Inflammatory macrophage (primary cell): ENCODE measurements at places on chromosomes 7 and 10.

GRCh38 chr7:90587766-90588165 lies 8.4 kb upstream of the CDK14 start:
- DNase-seq = no peak

DNA sequence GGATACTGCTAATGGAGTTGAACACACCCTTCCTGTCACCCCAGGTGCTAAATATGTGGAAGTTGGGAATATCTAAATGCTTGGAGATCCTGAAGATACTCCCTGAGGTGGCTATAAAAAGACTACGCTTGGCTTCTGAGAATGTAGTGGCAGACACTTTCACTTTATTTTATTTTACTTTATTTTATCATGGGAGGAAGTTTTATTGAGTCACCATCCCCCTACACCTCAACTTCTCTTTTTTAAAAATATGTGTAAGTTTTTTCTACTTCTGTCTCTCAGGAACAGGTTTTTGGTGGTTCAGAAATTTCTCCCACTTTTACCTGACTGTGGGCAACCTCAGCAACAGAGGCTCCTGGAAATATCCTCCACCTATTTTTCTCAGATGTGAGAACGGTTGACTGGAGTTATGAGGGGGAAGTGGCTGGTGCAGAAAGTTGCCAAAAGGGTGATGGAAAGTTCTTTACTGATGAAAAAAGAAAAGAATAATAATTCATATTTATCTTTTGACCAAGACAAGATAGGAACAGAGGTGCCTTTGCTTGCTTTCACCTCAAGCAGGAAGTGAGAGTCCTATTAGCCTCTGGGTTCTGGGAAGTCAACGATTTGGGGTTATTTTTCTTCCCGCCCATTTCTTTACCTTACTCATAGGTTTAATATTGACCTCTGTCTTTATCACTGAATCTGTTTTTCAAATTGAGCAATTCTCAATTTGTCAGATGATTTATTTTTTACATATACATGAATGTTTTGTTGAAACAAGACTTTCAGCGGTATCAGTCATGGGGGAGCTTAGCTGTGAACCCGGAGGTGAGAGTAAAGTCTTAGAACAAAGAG lies 103.6 kb downstream of the AHR start:
- DNase-seq = no peak

DNA sequence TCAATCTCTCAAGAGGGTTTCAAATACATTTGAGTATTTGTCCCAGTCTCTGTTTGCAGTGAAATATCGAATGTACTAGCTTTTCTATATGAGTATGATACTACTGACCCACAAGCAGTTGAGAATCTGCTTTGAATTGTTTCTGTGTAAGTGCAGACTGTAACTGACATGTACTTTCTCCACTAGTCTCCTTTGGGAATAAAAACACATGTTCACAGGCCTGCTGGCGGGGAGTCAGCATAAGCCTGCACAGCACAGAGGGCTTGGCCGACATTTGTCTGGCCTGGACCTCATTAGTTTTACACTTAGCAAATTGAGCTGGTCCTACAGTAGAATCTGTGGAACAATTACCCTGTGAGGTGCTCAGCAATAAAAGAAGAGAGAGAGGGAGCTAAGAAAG lies 72.6 kb downstream of the ITGB8 start:
- no peak for DNase-seq

GRCh38 chr10:102815790-102816549 lies 21.2 kb downstream of the CYP17A1 start:
- peak; percentile 78 for DNase-seq
